ENCODE measurements at places on chromosomes 1 and 21.

DNA sequence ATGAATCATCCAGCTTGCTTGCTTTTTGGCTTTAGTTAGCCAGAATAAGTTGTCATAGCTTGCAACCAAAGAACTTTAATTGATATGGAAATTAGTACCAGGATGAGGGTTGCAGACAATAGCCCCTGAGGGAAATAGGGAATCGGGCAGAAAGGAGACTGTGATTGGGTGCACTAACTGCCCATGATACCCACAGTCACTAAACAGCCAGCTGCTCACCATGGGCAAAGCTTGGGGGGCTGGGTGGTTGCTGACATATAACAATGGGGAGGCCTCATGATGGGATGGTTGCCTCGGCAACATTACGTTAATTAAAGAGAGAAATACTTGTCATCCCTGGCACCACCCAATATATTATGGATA lies 17.8 kb upstream of the PLA2G2E start:
- no peak for DNase-seq

DNA sequence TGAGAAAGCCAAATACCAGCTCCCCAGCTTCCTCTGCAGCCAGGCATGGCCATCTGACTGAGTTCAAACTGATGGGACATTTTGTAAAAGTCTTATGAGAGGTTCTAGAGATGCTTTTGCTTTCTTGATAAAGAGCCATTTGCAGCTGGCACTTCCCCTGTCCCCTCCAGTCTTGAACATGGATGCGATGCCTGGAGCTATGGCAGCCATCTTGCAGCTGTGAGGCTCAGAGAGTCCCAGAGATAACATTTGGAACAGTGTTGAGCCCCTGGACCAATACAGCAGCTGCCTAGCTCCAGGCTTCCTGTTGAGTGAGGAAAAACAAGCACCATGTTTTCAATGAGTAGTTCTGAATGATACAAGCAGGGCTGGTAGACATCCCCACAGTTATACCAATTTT lies 13.8 kb downstream of the CDCP2 start:
- no peak for DNase-seq

DNA sequence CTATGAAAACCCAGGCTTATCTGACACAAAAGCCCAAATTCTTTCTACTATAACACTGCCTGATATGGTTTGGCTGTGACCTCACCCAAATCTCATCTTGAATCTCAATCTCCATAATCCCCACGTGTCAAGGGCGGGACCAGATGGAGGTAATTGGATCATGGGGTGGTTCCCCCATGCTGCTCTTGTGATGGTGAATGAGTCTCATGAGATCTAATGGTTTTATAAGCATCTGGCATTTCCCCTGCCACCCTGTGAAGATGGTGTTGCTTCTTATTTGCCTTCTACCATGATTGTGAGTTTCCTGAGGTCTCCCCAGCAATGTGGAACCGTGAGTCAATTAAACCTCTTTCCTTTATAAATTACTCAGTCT lies 123.3 kb upstream of the USP24 start:
- no peak for DNase-seq

- no peak for DNase-seq
Observed at GRCh38 chr1:236394879-236395229, 768 bp downstream of the EDARADD start.

DNA sequence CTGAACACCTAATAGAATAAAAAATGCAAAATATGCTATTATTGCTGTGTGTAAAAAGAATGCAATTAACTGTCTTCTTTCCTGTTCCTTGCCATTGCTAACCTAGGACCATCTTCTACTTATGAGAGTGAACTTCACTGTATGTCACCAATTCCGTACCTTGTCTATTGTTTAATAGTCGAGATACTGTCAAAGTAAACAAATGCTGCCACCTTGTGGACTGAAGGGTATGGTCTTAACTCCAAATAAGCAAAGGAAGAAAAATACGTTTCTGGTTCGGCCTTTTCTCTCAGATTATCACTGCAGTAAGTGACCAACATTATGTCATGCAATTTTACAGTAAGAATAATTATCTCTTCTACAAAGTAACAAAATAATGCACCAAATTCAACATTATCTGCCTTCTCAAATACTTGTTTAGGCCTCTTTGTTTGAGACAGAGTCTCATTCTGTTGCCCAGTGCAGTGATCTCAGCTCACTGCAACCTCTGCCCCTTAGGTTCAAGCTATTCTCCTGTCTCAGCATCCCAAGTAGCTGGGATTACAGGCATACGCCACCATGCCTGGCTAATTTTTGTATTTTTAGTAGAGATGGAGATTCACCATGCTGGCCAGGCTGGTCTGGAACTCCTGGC lies 133.4 kb downstream of the COP1 start:
- peak; percentile 27 for DNase-seq

DNA sequence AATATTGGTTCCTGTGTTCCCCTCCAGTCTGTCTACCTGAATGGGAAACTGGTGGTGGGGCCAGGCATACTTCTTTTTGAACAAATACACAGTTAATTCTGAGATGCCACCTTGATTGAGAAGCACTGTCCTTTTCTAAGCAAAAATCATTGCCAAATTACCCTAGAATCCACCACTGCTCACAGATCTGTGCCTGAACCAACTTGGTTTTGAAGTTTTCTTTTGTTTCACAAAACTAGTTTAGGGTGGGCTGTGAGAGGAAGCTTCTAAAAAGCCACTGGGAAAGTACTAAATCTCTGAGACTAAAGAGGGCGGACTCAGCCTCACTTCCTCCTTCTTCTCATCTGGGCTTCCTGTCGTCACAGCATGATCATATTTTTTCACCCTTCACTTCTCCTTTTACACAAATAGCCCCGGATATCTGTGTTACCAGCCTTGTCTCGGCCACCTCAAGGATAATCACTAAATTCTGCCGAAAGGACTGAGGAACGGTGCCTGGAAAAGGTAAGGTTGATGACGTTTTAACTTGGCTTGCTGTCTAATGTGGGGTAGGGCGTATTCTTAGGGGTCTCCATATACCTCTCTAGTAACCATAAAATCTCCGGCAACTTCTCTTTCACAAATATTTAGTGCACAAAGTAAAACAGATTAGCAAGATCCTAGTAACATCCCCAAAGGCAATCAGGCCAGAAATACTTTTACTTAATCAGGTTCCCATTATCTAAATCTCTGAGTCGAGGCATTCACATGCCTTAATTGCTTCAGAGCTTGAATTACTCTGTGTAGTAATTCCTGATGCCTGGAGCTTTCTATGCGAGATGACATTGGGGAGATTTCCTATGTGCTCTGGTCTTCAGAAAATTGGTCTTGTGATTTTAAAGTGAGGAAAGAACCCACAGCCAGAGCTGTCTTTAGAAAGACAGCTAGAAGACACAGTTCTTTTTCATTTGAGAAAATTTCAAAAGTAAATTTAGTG lies at the start of gene CD53:
TSS of gene CD53 (plus strand) at position 404 of the 976 bp plus-strand sequence. CDS start 18,261 bp downstream, outside the sequence.
- peak; percentile 97 for DNase-seq

- DNase-seq = no peak
Observed at GRCh38 chr1:248750496-248750895, 5.1 kb downstream of the LYPD8 start.

DNA sequence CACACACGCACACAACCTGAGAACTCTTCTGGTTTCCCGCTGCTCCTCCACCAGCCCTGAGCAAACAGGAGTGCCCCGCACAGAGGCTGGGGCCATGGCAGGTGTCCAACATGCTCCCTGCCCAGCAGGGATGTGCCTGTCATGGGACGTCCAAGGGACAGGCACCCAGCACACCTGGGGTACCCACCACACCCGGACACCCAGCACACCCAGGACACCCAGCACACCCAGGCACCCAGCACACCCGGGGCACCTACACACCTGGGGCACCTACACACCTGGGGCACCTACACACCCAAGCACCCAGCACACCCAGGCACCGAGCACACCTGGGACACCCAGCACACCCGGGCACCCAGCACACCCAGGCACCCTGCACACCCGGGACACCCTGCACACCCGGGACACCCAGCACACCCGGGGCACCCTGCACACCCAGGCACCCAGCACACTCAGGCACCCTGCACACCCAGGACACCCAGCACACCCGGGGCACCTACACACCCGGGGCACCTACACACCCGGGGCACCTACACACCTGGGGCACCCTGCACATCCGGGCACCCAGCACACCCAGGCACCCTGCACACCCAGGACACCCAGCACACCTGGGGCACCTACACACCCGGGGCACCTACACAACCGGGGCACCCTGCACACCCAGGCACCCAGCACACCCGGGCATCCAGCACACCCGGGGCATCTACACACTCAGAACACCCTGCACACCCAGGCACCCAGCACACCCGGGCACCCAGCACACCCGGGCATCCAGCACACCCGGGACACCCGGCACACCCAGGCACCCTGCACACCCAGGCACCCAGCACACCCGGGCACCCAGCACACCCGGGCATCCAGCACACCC lies 37.9 kb downstream of the UBE2G2 start:
- no peak for DNase-seq

GRCh38 chr1:171654201-171654941 lies 1.9 kb upstream of the MYOC start:
- DNase-seq = no peak
